RCC 7860 (cell line): ENCODE measurements at places on chromosomes 16 and 17.

GRCh38 chr16:62408760-62409159 is 372.5 kb upstream of the CDH8 start:
- no peak for DNase-seq

DNA sequence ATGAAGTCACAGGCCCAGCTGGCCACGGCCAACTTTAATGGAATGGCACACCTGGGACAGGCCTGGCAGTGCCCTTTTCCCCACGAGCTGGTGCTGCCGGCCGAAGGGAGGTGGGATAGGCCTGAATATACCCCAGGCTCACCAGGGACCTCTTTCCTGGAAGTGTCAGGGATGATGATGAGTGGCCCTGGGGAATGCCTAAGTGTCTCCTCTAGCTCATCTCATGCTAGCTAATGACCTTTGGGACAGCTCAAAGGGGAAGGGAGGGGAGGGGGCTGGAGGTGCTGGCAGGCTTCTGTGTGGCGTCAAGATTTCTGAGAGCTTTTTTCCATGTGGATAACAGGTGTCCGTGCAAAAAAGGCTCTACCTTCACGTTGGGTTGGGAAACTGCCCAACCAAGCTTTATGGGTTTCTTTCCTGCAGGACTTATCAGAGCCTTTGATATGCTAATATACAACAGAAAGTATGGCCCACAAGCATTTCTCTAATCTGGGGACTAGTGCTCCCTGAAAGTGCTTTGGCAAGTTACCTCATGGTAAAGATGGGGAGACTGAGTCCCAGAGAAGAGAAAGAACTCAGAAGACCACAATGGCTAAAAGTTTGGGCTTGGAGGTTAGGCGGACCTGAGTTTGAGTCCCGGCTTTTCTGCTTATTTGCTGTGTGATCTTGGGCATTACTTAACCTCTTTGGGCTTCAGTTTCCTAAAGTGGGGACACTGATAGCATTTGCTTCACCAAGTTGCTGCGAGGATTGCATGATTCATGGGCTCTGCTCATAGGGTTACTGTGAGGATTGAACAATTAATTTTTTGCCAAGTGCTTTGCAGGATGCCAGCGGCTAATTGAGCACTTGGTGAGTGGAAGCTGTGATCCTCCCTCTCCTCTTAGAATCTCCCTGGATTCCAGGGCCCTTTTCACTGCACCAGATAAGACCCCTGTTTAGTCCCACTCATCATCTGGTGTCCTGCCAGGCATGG is 14.0 kb downstream of the ADGRG1 start:
- DNase-seq: no peak

GRCh38 chr17:63268827-63269226 is 177.3 kb downstream of the CYB561 start:
- DNase-seq: no peak

DNA sequence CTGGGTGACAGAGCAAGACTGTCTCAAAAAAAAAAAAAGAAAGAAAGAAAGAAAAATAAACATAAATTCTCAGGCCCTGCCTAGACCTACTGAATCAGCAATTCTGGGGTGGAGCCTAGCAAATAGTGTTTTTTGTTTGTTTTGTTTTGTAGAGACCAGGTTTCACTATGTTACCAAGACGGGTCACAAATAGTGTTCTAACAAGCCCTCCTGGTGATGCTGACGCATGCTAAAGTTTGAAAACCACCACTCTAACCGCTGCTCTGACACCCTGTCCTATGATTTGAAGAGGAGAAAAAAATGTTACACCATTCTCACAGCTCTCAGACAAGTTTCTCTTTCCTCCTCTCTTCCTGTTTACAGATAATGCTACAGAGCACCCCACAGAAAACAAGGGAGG is 1.5 kb downstream of the MRPL10 start:
- DNase-seq: no peak

DNA sequence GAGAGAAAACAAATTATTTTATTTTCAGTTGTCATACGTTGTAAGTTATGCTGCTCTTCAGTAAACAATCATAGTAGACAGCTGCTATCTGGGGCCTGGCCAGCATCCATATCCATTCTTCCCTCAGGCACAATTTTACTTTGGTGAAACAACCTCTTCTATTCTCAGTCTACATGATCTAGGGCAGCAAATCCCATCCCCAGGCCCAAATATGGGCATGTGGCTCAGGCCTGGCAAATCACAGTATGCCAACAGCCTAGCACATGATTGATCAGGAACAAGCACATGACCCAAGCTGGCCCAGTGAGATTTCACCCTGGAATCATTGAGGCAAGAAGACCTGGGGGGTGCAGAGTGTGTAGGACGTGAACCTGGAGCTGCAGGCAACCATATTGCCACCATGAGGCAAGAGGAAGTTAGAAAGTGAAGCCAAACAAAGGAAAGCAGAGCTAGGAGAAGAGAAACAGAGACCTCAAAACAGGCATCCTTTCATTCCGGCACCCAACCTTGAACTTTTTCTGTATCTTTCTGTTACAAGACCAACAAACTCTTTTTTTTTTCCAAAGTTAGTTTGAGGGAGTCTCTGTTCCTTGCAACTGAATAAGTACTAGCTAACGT is 10.3 kb upstream of the ABCC12 start:
- DNase-seq: no peak
